Stimulated activated CD4-positive, alpha-beta T cell treated with anti-CD3 and anti-CD28 coated beads, Interleukin-1b, Interleukin-23, amount 100 ng/mL, for 48 hours (primary cell): ENCODE measurements at places on chromosomes 12 and 14.

DNA sequence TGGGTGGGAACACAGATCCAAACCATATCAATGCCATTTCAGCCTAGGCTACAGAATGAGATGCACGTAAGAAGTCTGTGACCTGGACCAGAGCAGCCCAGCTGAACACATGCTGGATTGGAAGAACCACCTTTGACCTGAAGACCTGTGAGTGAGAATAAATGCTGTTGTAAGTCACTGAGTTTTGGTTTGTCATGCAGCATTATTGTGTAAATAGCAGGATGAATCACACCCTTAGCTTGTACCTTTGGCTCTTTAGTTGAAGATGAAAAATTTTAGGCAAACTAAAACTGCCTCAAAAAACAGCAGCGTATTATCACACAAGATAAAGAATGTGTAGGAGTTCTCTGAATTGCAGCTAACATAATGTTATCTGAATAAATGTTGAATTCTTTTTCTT is 199.4 kb upstream of the LRIG3 start:
- no peak for DNase-seq

- no peak for DNase-seq
These were observed 13.7 kb upstream of the DYNC1H1 start for GRCh38 chr14:101950516-101951215.

DNA sequence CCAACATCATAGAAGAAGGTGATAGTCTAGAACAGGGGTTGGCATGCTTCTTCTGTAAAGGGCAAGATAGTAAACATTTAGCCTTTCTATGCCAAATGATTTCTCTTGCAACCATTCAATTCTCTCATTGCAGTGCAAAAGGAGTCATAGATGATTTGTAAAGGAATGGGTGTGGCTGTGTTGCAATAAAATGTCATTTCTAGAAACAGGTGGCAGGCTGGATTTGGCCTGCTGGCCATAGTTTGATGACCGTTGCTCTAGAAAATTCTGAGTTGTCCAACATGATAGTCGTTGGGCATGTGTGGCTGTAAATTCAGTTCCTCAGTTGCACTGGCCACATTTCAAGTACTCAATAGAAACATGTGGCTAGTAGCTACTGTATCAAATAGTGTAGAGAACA is 21.7 kb downstream of the SMCO2 start:
- no peak for DNase-seq

- peak; percentile 74 for DNase-seq
These were observed 29.2 kb downstream of the FOS start for GRCh38 chr14:75307700-75308379.

DNA sequence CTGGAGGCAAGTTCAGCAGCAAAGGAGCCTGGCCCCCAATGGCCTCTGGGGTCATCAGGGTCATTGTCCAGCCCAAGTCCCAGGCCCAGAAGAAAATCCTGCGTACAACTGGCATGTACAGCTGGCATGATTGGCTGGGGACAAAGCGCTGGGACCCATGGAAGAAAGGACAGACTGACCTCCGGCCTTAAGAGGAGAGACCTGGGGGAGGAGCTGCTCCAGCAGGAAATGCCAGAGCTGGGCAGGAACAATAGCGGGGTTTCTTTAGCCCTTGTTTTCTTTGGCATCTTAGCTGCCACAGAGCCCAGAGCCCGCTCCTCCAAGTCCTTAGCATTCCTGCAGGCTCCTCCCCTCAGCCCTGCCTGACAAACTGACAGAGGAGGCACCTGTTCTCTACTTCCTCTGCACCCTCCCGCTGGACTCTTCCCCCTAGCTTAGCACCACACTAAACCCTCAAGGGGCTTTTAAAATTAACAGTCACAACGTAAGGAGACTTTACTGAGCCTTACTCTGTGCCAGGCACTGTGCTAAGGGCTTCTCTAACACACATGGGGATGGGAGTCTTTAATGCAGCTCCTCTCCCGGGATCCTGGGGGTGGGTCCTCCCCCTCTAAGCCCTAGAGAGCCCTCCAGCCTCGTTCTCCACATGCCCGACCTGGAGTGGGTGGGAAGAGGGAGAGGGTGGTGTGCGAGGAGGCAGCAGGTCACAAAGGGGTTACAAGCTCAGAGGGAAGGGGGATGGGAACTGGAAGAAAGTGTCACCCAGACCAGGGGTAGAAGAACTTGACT is 1.8 kb upstream of the AQP5 start:
- no peak for DNase-seq

DNA sequence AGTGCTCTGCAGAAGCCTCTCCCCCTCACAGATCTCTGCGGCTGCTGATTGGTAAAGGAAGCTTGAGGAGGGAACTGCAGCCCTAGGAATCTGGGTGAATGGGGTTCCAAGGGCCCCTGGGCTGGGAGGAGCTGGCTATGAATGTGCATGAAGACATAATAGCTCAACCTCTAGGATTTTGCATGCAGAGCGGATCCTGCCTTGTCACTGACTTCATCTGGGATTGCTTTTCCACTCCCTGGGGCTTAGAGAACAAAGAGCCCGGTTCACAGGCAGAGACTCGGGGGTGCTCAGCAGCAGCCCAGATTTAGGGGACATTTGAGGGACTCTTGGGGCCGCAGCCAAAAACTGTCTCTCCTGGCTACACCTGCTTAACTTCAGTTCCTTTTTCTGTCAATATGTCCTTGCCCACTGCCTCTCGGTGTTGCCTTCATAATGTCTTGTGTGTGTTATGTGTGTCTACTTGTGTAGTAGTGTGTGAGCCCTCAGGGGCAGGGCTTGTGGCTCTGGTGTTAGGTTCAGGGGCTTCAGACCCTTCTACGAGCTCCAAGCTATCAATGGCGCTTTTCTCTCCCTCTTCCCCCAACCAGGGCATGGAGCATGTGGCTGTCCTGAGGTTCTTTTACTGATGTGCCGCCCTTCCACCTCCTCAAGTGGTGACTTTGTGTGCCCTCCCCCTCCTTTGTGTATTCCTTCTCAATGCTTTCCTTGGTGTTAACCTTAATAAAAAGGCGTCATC is 1.9 kb downstream of the CCDC184 start:
- DNase-seq: no peak
